ENCODE measurements at places on chromosomes 12 and 14.

GRCh38 chr12:98908866-98909265 lies 263.8 kb downstream of the APAF1 start:
- DNase-seq, result no peak
- no peak overlapping the region for H3K4me3 ChIP-seq
- H3K36me3 ChIP-seq, result no peaks in the 10 kb centered on the region
- H3K27ac ChIP-seq, result no peak overlapping the region
- H3K27me3 ChIP-seq, result no peaks in the 10 kb centered on the region

DNA sequence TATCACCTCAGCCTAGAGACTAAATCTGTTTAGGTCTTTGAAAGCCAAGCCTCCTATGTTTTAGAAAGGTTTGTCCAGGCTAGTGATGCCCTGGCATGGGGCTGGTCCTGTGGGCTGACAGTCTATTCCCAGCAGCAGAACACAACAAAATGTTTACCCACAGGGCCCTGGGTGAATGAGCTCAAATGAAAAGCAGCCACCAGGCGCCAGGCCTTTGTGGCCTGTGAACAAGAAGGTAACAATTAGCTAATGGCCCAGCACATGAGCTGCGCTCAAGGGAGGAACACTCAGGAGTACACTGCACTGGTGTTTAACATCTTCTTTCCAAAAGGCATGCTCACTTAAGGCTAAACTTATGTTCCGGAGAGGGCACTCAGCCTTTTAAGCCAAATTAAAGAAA lies 202.2 kb downstream of the MON2 start:
- no peaks in the 10 kb centered on the region for H3K4me1 ChIP-seq
- no peak overlapping the region for H3K4me3 ChIP-seq
- DNase-seq, result no peak
- H3K36me3 ChIP-seq, result no peaks in the 10 kb centered on the region
- no peaks in the 10 kb centered on the region for H3K27me3 ChIP-seq

GRCh38 chr14:32900547-32900946 lies 38.1 kb upstream of the NPAS3 start:
- no peaks in the 10 kb centered on the region for H3K27me3 ChIP-seq
- H3K36me3 ChIP-seq, result no peaks in the 10 kb centered on the region
- H3K4me1 ChIP-seq, result peaks cover 3% of the 10 kb centered on the region
- no peak overlapping the region for H3K27ac ChIP-seq

- no peaks in the 10 kb centered on the region for H3K4me1 ChIP-seq
- H3K4me3 ChIP-seq, result peak within 1 kb of the TSS; percentile 50
- no peak within 1 kb of the TSS for H3K27ac ChIP-seq
- no peak for DNase-seq
- H3K36me3 ChIP-seq, result no peaks in the 10 kb centered on the region
Observed at GRCh38 chr14:36582011-36582873, at the start of gene NKX2-8. Gene NKX2-8 (minus strand): TSS chr14:36582614. CDS start chr14:36582389, 225 bp downstream.

- H3K27me3 ChIP-seq, result no peaks in the 10 kb centered on the region
- no peak overlapping the region for H3K27ac ChIP-seq
Observed at GRCh38 chr14:30943694-30944093, 69.3 kb downstream of the COCH start.

DNA sequence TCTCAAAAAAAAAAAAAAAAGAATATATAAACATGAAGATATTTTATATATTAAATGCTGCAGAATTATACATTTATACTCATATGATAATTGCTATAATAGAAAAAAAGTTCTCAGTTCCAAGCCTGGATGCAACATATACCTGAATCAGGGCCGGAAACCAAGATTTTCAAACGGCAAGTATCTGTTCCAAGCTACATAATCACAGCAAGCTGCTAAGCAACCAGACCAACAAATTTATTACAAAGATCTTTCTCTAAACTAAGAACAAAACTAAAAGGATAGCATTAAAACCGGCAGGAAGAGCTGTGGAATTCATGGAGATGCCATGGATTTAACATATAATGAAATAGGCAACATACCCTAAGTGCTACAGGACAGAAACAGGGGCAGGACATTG lies 7.1 kb downstream of the RACGAP1 start:
- peaks cover 6% of the 10 kb centered on the region for H3K4me1 ChIP-seq
- no peak overlapping the region for H3K4me3 ChIP-seq
- peaks cover 3% of the 10 kb centered on the region for H3K36me3 ChIP-seq
- H3K27ac ChIP-seq, result no peak overlapping the region
- H3K27me3 ChIP-seq, result no peaks in the 10 kb centered on the region

DNA sequence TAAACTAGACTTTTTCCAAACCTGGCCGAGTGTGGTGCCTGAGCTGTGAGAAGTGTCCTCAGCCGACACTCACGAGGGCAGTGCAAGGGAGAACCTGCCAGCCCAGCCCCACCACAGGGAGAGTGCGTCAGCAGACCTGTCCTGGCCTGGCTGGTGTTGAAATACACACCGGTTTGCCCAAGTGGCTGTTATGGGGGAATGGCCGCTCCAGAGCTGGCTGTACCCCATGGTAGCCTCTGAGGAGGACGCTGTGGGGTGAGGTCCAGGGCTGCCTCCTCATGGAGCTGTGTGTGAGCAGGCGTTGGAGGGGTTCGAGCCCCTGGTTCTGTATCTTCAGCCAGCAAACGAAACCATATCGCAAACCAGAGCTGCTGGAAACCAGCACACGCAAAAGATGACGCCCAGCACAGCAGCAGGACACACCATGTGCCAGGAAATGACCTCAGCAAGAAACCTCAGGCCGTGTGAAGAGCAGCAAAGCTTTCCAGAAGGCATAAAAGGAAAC lies 9.4 kb downstream of the ANKRD9 start:
- no peaks in the 10 kb centered on the region for H3K36me3 ChIP-seq
- H3K4me3 ChIP-seq, result no peak overlapping the region
- H3K27ac ChIP-seq, result no peak overlapping the region
- peak; percentile 59 for DNase-seq
- H3K4me1 ChIP-seq, result peaks cover 3% of the 10 kb centered on the region
- H3K27me3 ChIP-seq, result no peaks in the 10 kb centered on the region

- H3K4me3 ChIP-seq, result no peak overlapping the region
- no peaks in the 10 kb centered on the region for H3K4me1 ChIP-seq
- DNase-seq, result no peak
- no peak overlapping the region for H3K27ac ChIP-seq
Observed at GRCh38 chr14:91399868-91400640, 17.6 kb downstream of the CCDC88C start.

- H3K27me3 ChIP-seq, result peaks cover 57% of the 10 kb centered on the region
- peak within 1 kb of the TSS; percentile 64 for H3K4me3 ChIP-seq
- H3K4me1 ChIP-seq, result peaks cover 17% of the 10 kb centered on the region
- peak; percentile 26 for DNase-seq
- H3K36me3 ChIP-seq, result no peaks in the 10 kb centered on the region
Observed at GRCh38 chr12:4909734-4910501, at the start of gene KCNA1. Gene KCNA1 (plus strand): TSS chr12:4909905. CDS start chr12:4911379, 1,474 bp downstream.

DNA sequence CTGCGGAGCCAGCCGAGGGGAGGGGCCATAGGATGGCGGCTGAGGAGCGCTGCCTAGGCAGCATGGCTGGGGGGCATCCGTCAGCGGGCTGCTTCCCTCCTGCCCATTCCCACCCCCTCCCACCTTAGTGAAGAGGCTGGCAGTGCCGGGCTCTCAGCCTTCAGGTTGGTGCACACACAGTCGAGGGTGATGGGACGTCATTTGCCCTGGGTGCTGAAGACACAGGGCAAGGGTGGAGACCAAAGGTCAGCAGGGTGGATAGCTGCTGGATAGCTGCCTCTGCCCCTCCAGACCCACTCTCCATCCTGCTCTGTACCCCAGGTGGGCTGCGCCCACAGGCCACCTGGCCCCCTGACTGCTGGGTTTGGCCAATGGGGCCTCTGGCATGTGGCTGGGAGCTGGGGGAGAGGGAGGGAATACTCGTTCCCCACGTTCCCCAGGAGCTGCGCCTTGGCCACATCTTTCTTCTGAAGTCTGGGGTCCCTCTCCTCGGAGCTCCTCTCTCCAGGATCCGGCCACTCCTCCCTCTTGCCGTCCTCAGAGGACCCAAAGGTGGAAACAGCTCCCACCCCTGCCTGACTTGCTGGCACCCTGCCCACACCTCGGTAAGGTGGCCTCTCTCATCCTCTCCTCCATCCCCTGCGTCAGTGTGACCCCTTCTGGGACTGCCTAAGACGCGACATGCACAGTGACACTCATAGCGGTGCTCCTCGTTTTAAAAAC lies 11.2 kb upstream of the CDC42BPB start:
- H3K4me1 ChIP-seq, result no peaks in the 10 kb centered on the region
- H3K27me3 ChIP-seq, result no peaks in the 10 kb centered on the region
- no peak overlapping the region for H3K27ac ChIP-seq
- H3K4me3 ChIP-seq, result no peak overlapping the region
- DNase-seq, result no peak
- no peaks in the 10 kb centered on the region for H3K36me3 ChIP-seq

DNA sequence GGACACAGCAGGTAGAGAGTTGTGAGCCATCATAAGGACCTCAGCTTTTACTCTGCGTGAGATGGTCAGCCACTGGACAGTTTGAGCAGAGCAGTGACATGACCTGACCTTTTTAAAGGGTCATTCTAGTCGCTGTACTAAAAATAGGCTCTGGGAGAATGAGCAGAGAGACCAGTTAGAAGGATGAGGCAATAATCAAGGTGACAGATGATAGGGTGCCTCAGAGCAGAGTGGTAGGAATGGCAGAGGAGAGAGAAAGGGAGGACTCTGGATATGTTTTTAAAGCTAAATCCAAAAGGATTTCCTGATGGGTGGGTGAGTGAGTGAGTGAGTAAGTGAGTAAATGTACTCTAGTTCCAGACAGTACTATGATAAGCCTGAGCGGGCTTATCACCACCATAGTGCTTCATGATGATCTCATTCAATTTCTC lies 83.6 kb upstream of the ARHGAP5 start:
- H3K4me1 ChIP-seq, result peaks cover 20% of the 10 kb centered on the region
- no peak overlapping the region for H3K27ac ChIP-seq
- no peaks in the 10 kb centered on the region for H3K27me3 ChIP-seq
- no peaks in the 10 kb centered on the region for H3K36me3 ChIP-seq
- no peak overlapping the region for H3K4me3 ChIP-seq

- no peak overlapping the region for H3K27ac ChIP-seq
- H3K4me3 ChIP-seq, result no peak overlapping the region
- DNase-seq, result no peak
- no peaks in the 10 kb centered on the region for H3K27me3 ChIP-seq
Observed at GRCh38 chr12:89576572-89577220, 50.8 kb upstream of the POC1B start.

DNA sequence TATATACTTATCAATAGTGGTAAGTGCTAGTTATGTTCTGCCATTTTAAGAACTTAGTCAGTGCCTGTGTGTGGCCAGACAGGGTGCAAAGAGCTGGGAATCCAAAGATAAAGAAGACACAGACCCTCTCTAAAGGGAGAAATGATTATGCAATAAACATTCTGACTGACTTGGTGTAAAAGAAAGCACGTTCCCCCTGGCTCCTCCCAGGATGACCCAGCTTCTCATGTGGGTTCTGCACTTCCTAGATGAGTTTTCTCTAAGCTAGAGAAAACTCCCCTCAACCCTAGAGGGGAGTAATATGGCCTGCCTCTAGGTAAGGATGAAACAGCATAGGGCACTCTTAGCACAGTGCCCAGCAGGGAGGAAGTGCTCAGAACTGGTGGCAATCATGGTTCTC lies 231.2 kb downstream of the VRK1 start:
- no peak overlapping the region for H3K27ac ChIP-seq
- no peaks in the 10 kb centered on the region for H3K4me1 ChIP-seq
- H3K27me3 ChIP-seq, result peaks cover 5% of the 10 kb centered on the region
- H3K36me3 ChIP-seq, result no peaks in the 10 kb centered on the region
- DNase-seq, result no peak
- H3K4me3 ChIP-seq, result no peak overlapping the region

- H3K36me3 ChIP-seq, result no peaks in the 10 kb centered on the region
- no peaks in the 10 kb centered on the region for H3K4me1 ChIP-seq
- peak; percentile 3 for DNase-seq
- peaks cover 10% of the 10 kb centered on the region for H3K27me3 ChIP-seq
- H3K4me3 ChIP-seq, result no peak overlapping the region
Observed at GRCh38 chr14:101635749-101636560, 74.7 kb downstream of the DIO3 start.

DNA sequence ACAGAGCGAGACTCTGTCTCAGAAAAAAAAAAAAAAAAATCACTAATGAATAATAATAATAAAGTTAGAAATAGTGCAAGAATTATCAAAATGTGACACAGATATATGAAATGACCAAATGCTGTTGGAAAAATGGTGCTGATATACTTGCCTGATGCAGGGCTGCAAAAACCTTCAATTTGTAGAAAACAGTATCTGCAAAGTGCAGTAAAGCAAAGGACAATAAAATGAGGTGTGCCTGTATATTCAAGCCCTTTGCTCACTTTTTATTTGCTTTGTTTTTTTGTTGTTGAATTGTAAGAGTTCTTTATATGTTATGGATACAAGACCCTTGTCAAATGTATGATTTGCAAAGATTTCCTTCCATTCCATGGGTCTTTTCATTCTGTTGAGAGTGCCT lies 9.0 kb upstream of the PAPOLA start:
- H3K27ac ChIP-seq, result no peak overlapping the region
- no peaks in the 10 kb centered on the region for H3K4me1 ChIP-seq
- H3K27me3 ChIP-seq, result no peaks in the 10 kb centered on the region
- no peaks in the 10 kb centered on the region for H3K36me3 ChIP-seq
- H3K4me3 ChIP-seq, result no peak overlapping the region
- DNase-seq, result no peak

DNA sequence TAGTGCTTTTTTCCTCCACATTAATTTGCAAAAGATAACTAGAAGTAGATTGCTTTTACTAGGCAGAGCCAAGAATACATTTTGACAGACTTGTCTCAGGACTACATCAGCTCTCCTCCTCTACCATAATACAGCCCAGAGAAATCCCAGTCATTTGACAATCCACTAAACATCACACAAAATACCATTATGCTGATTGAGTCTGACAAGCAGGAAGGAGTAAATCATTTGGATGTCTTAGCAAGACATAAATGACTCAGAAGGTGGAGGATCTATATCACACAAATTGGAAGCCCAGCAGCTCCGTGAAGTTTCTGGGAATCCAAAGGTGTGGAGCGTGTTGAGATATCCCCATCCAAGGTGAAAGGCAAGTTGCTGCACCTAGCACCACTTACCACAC lies 75.4 kb upstream of the FKBP4 start:
- no peak overlapping the region for H3K4me3 ChIP-seq
- DNase-seq, result no peak
- peaks cover 14% of the 10 kb centered on the region for H3K27me3 ChIP-seq
- no peak overlapping the region for H3K27ac ChIP-seq
